Stimulated activated CD4-positive, alpha-beta T cell treated with anti-CD3 and anti-CD28 coated beads, Interleukin-4, amount 100 ng/mL, for 4 hours (primary cell): ENCODE measurements at places on chromosomes 16 and 17.

DNA sequence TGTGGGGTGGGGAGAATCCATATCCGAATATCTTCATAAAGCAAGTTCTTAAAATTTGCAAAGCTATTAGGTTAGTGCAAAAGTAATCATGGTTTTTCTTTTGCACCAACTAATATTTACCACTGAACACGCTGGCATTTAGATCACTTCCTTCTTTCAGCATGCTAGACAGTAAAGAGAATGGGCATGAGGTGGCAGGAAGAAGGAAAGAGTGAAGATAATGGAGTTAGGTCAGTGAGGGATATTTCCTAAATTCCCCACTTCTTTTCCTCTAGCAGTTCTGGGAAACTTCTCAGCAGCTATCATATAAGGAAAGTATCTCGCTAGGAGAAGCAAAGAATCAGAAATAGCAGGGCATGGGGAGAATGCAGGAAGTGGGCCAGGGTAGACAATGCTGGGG lies 39.0 kb downstream of the SLC6A4 start:
- DNase-seq, result no peak

- no peak for DNase-seq
These were observed 4.7 kb downstream of the AMFR start for GRCh38 chr16:56420613-56421012.

- no peak for DNase-seq
These were observed 114.1 kb downstream of the SPAG9 start for GRCh38 chr17:51006601-51007000.

GRCh38 chr16:5490499-5490898 lies 392.9 kb upstream of the EEF2KMT start:
- DNase-seq, result no peak

DNA sequence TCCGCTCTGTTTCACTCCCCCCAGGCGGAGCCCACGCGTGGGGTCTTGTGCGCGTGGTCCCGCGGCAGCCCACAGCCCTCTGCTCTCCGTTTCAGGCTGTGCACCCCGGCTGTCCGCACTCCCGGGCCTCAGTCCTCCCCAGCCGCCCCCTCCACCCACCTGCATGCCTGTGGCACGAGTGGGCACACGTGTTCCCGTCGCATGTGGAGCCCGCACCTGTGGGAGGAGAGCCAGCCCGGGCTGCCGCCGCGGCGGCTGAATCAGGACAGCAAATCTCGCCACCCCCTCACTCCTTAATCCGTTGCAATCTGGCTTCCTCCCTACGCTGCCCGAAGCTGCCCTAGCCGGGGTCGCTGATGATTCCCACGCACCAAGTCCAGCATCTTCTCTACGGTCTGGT lies 69.9 kb upstream of the GRIN2A start:
- DNase-seq, result no peak

DNA sequence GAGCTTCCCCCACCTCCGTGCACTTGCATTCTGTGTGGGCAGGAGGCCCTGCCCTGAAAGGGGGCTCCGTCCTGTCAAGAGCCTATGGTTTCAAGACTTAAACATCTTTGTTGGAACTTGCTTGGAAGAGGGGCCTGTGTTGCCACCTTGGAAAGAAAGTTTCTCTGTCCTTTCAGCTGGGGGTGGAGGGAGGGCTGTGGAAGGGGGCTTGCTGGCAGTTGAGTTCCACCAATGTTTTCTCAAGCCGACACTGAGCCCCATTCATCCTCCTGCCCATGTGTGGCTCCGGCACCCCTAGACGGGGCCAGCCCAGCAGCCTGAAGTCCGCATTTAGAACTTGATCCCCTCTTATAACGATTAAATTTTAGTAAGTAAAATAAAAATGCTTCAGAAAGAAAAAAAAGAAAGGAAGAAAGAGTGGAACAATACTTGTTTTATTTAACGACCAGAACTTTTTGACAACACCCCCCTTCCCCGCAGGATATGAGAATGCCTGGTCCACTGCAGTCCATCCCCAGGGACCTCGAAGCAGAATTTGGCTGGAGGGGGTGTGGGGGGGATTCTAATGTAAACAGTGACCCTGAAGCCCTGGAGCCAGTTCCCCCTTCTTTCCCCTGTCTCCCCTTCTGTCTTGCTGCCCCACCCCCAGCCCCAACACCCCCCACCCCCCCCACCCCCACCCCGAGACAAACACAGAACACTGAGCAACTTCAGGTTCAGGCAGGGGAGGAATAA lies 26.9 kb upstream of the CLEC18A start:
- DNase-seq, result no peak

- DNase-seq, result no peak
These were observed 582.9 kb upstream of the RBFOX1 start for GRCh38 chr16:6749698-6750097.

- DNase-seq, result no peak
These were observed 29.7 kb downstream of the KDM8 start for GRCh38 chr16:27232901-27233625.

DNA sequence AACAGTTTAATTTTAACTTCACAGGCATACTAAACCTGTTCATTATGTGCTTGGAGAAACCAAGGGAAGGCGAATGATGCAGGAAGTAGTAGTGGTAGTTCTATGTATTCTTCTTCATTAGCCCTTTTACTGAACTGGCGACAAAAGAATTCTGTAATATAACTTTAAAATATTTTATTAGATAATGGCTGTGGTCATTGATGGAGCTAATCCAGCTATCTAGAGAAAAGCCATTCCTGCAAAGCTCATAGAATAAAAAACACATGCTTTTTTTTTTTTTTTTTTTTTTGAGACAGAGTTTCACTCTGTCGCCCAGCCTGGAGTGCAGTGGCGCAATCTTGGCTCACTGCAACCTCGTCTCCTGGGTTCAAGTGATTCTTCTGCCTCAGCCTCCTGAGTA lies 23.5 kb downstream of the TANC2 start:
- no peak for DNase-seq

DNA sequence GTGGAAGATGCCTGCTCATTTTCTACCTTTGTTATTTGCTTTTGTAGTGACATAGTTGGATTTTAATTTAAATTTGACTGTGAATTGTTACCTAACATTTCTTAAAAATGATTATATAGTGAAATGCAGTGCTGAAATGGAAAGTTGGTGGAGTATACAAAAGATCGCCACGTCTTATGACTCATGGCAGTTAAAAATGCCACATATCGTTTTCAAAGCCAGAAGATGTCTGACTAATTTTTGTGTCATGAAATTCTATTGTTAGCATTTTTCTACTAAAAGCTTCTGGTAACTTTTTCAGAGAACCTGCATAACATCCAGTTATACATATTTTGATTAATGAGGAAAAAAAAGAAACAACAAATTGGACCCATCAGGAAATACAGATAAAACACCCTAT lies 20.6 kb downstream of the MAP2K4 start:
- no peak for DNase-seq

- no peak for DNase-seq
These were observed 48.5 kb upstream of the ZC3H18 start for GRCh38 chr16:88521674-88522073.

DNA sequence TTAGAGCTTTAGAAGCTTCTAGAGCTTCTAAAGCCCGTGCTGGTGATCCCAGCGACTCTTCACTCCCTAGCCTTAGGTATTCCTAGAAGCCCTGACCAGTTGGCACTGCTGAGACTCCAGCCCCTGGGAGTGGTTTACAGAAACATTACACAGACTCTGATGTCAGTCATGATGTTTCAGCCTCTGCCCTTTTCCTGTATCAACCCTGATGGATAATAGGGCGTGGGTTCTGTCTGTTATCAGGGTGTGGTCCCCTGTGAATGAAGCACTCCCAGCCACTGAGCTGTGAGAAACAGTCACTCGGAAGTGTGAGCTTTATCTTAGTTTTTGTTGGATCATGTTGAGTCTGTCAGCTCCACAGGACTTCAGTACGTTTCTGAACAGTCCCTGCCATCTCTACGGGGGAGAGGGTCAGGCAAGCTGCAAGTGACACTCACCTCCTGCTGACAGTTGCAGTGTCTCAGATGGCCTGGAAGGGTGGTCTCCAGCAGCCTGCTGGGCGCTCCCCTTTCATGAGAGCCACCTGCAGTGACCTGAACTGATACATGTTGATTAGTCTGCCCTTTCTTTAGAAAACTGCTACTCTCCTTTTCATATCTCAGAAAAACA lies 12.8 kb downstream of the GOSR2 start:
- no peak for DNase-seq

- no peak for DNase-seq
These were observed 721 bp downstream of the TBCD start for GRCh38 chr17:82752371-82753200.

DNA sequence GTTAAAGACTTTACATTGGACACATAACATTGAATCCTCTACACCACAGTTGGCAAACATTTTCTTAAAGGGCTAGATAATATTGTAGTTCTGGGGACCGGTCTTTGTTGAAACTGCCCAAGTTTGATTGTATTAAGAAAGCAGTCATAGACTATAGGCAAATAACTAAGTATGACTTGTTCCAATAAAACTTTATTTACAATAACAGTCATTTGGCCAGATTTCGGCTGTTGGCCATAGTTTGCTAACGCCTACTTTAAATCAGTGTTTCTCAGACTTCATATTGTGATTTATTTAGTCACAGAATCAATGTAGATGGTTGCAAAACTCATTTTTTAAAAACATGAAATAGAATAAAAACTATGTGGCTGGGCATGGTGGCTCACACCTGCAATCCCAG lies 531.8 kb downstream of the XYLT1 start:
- DNase-seq, result no peak

DNA sequence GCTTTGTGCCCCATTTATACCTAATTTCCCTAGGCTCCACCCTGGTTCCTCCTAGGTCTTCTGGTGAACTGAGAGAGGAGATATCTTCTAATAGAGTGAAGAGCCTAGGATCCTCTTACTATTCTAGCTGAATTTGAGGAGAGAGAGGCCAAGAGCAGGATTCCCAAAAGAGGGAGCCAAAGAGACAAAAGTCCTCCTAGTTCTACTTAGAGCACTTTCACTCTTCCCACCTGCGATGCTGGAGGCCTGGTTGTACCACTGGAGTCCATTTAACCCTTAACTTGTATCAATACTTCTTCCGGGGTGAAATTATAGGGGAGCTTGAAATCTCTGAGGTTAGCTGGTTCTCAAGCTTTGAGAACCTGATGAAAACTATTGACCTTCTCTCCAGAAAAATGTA lies 3.4 kb upstream of the SSH2 start:
- no peak for DNase-seq

GRCh38 chr17:67366193-67367157 lies at the start of gene PSMD12:
PSMD12 (minus strand) TSS chr17:67366577; CDS start chr17:67366519, 58 bp downstream.
- peak; percentile 95 for DNase-seq

DNA sequence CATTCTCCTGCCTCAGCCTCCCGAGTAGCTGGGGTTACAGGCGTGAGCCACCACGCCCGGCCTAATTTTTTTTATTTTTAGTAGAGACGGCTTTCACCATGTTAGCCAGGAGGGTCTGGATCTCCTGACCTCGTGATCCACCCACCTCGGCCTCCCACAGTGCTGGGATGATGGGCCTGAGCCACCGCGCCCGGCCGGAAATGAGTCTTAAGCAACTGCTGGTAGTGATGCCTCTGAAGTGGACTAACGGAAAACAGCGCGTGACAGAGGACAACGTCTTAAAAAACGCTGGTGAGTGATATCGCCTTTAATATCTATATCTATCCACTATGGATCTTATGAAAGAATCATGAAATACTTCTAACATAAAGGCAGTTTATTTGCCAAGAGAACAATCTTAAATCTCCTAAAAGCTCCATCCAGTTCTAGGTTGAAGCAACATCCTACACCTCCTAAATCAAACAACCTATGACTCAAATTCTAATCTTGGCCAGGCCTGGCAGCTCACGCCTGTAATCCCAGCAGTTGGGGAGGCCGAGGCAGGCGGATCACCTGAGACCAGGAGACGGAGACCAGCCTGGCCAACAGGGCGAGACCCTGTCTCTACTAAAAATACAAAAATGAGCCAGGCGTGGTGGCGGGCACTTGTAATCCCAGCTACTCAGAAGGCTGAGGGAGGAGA lies 69.8 kb downstream of the NXN start:
- no peak for DNase-seq

- peak; percentile 55 for DNase-seq
These were observed 43.4 kb upstream of the ICAM2 start for GRCh38 chr17:64063766-64064224.

GRCh38 chr17:50953831-50954601 lies 87.9 kb upstream of the TOB1 start:
- no peak for DNase-seq

DNA sequence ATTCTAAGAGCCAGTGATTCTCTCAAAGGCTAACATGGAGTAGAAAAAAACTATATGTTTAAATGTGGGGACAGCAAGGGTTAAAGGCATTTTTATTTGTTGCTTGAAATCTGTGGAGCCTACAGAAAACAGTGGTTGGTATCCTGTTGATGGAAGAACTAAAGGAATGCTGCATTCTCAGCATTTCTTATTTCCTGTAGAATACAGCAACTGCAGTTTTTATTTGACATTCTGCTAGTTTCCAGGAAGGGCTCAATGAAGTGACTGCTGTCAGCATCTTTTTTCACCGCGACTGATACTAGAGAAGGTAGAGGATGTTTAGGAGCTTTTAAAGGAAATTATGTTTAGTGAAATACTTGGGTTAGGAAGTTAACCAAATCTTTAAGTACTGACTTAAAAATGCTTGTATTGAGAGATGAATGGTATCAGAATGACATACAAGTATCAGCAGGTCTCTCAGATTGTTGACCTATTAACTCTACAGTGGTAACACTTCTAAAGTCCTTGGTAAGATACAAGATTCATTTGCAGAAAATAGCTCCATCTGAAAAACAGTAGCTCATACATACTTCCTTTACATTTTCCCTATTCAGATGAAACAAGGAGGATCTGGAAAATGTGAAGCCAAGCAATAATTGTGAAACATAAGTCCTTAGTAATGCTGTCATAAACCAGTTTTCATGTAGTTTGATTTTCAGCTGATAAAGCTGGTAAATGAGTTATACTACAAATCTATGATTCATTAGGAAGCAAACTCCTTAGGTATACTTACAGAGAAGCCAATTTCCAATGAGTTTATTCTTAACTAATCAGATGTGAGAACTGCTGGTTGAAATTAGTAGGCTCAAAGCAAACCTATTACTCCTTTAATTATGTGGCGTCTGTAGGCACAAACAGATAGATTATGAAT lies 15.2 kb downstream of the CLTC start:
- no peak for DNase-seq

GRCh38 chr16:8293413-8293812 lies 296.9 kb downstream of the TMEM114 start:
- DNase-seq, result no peak

GRCh38 chr17:66354472-66354871 lies 52.1 kb downstream of the PRKCA start:
- DNase-seq, result no peak
